Neural progenitor cell (in vitro differentiated cells): ENCODE measurements at places on chromosomes 11 and 22. TPM values are rescaled to one million over a fixed set of nuclear protein-coding genes. Genes with fewer than 3 reads are reported as not detected.
A peak's percentile ranks its signal among the peaks of the same experiment; 100 is the strongest.

GRCh38 chr11:86559311-86559945 lies 113.0 kb downstream of the ME3 start:
- no peaks in the 10 kb centered on the region for H3K4me1 ChIP-seq
- DNase-seq: no peak
- no peak overlapping the region for H3K4me3 ChIP-seq
- no peaks in the 10 kb centered on the region for H3K27me3 ChIP-seq
- no peak overlapping the region for H3K27ac ChIP-seq

Gene PKP3
- 6.5 and 8.5 TPM in 2 replicates for total RNA-seq

DNA sequence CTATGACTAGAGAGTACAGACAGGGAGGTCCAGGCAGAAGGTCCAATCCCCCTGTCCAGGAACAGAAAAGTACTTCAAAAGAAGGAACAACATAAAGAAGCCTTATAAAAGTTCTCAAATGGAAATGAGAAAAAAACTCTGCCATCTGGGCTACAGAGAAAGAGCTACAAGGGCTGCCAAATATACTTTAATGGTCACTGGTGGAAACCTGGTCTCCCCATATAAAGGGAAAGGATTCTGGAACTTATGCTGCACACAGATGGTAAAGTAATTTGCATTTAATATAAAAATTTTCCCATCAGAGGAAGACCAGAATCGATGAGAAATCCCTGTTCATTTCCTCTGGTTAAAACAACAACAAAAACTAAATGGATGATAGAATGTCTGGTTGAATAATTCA lies 119.4 kb upstream of the MTMR2 start:
- no peak overlapping the region for H3K4me3 ChIP-seq
- H3K27ac ChIP-seq: no peak overlapping the region
- no peak for DNase-seq

GRCh38 chr22:39937906-39938305 lies 22.3 kb upstream of the TMA7B start:
- peaks cover 8% of the 10 kb centered on the region for H3K27me3 ChIP-seq
- no peak overlapping the region for H3K4me3 ChIP-seq
- no peak overlapping the region for H3K27ac ChIP-seq
- H3K4me1 ChIP-seq: peaks cover 52% of the 10 kb centered on the region
- DNase-seq: no peak

DNA sequence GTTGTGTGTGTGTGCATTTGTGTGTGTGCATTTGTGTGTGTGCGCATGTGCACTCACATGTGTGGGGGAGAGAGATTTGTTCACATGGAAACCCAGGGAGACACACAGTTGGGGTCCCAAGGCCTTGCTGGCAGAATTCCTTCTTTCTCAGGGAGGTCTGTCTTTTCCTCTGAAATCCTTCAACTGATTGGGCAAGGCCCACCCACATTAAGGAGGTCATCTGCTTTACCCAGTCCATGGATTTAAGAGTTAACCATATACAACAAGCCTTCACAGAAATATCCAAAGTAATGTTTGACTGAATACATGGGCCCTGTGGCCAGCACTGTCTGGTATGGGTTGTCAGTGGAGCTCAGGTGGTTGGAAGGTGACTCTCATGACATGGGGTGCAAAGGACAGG lies 641.4 kb downstream of the BRD1 start:
- no peak overlapping the region for H3K27ac ChIP-seq
- H3K4me1 ChIP-seq: no peaks in the 10 kb centered on the region
- no peak for DNase-seq
- no peaks in the 10 kb centered on the region for H3K36me3 ChIP-seq

DNA sequence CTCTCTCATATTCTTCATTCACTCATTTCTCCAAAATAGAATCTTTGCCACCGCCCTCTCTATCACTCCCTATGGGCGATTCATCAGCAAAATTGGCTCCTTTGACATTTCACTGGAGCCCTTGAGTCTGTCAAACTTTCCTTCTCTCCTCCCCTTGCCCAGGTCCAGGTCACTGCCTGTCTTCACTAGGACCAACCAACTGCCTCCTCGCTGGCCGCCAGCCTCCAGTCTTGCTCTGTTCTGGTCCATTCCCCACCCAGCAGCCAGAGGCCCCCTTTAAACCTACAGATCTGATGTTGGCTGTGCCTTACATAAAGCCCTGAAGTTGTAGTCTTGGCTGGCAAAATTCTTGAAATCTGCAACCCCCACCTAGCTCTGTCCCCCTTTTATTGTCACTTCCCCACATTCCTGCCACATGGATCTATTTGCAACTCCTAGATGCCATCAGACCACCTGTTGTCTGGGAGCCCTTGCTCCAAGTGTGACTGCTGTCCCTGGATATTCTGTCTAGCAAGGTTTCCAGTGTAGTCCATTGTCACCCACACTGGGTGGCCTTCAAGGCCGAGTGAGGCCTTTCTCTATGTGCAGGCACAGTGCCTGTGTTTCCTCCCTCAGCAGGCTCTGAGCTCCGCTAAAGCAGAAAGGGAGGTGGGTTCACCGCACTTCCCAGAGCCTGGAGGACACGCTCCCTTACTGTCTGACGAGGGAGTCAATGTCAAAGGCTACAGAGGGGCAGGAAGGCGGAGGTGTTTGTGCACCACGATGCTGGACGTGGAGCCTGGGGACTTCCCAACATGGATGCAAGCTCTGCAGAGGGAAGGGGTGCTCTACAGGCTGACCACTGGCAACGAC lies 25.5 kb downstream of the MYEOV start:
- H3K27me3 ChIP-seq: no peaks in the 10 kb centered on the region
- H3K4me3 ChIP-seq: no peak overlapping the region
- H3K27ac ChIP-seq: no peak overlapping the region
- no peak for DNase-seq

Gene UBQLN3
- total RNA-seq: 0.37 and 0.39 TPM in 2 replicates

DNA sequence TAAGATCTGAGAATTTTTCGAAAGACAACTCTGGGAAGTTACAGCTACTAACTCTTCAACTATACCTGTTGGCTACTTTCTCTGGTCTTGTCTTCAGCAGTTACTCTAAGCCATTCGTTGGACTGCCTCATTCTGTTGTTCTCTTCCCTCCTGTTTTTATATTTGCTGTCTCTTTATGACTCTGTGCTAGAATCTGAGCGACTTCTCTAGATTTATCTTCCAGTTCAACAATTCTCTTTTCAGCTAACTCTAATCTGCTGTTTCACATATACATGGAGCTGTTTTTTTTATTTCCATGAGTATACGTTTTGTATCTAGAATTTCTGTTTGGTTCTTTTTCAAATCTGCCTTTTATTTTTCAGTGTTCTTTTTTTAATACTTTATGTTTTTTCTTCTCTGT lies 127.4 kb upstream of the SORL1-AS1 start:
- peaks cover 9% of the 10 kb centered on the region for H3K36me3 ChIP-seq
- no peaks in the 10 kb centered on the region for H3K27me3 ChIP-seq
- no peak overlapping the region for H3K4me3 ChIP-seq
- DNase-seq: no peak

Gene TPBGL
- total RNA-seq: not detected in 2 replicates

DNA sequence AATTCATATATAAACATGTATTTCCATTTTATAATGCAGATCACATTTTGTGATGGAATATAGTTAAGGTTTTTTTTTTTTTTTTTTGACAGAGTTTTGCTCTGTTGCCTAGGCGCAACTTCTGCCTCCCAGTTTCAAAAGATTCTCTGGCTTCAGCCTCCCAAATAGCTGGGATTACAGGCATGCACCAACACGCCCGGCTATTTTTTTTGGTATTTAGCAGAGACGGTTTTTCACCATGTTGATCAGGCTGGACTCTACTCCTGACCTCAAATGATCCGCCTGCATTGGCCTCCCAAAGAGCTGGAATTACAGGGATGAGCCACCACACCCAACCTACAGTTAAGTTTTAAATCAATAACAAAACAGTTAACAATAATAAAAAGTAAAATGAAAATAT lies 18.8 kb downstream of the XKR3 start:
- H3K4me3 ChIP-seq: no peak overlapping the region
- no peaks in the 10 kb centered on the region for H3K36me3 ChIP-seq
- no peak for DNase-seq
- H3K27me3 ChIP-seq: no peaks in the 10 kb centered on the region
- H3K4me1 ChIP-seq: no peaks in the 10 kb centered on the region

- H3K27me3 ChIP-seq: no peaks in the 10 kb centered on the region
- peaks cover 34% of the 10 kb centered on the region for H3K36me3 ChIP-seq
- H3K4me1 ChIP-seq: no peaks in the 10 kb centered on the region
- no peak overlapping the region for H3K4me3 ChIP-seq
- no peak for DNase-seq
These were observed 20.4 kb downstream of the BIRC2 start for GRCh38 chr11:102367364-102367763.

DNA sequence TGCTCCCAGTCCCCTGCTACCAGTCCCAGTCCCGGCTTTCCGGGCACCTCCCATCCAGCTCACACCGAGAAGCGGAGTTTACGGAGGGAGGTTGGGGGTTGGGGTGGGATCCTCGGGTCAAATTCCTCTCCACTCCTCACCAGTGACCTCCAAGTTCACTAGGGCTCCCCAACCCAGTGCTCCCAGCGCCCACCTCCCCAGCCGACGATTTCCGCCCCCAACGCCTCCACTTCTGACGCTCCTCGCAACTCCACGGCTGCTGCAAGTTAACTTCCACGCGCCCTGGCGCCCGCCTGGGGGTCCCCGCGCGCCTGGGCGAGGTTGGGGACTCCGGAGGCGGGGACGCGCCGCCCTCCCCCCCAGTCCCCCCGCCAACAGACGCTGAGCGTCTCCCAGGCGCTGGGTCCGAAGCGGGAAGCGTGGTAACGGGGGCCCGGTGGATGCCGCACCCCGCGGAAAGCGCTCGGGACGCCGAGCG lies 526 bp downstream of the TPST2 start:
- DNase-seq: peak; percentile 54
- peaks cover 6% of the 10 kb centered on the region for H3K36me3 ChIP-seq
- H3K4me3 ChIP-seq: peak overlapping the region; percentile 100
- no peak overlapping the region for H3K27ac ChIP-seq

Gene INS
- not detected in 2 replicates for total RNA-seq

Gene ACRV1
- 0.47 and 0.56 TPM in 2 replicates for total RNA-seq

DNA sequence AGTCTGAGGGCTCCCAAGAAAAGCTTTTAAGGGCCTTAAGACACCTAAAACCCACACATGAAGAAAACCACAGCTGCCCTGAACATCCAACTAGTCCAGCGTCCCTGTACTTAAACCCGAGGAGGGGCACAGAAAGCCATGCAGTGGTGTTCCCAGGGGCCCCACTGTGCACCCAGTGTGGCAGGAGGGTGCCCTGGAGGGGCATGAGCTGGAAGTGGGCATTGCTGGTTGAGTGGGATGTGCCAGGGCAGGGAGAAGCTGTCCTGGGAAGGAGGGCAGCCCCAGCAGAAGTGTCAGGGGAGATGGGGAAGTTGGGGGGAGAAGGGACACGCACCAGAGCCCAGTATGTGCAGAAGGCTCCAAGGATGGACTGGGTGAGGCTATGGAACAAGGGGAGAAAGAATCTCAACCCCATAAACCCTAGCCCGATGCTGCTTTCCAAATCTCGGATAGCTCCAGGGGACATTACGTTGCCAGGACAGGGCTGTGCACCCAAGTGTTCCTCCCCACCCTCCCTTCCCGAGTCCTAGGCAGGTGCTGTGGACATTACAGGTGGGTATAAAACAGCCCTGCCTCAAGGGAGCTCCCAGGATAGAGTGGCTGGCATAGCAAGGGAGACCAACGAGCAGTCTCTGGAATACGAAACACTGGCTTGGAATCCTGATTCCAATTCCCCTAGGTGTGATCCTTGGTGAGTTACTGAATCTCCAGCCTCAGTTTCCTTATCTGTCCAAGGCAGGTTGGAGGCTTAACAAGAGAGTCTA lies 44.2 kb downstream of the SHANK2 start:
- no peak overlapping the region for H3K4me3 ChIP-seq
- H3K36me3 ChIP-seq: no peaks in the 10 kb centered on the region
- H3K27ac ChIP-seq: no peak overlapping the region
- DNase-seq: no peak
- H3K4me1 ChIP-seq: peaks cover 13% of the 10 kb centered on the region

GRCh38 chr11:73396251-73396930 lies 20.2 kb downstream of the RELT start:
- H3K36me3 ChIP-seq: no peaks in the 10 kb centered on the region
- no peak for DNase-seq
- H3K4me3 ChIP-seq: no peak overlapping the region
- H3K27ac ChIP-seq: no peak overlapping the region
- no peaks in the 10 kb centered on the region for H3K27me3 ChIP-seq

DNA sequence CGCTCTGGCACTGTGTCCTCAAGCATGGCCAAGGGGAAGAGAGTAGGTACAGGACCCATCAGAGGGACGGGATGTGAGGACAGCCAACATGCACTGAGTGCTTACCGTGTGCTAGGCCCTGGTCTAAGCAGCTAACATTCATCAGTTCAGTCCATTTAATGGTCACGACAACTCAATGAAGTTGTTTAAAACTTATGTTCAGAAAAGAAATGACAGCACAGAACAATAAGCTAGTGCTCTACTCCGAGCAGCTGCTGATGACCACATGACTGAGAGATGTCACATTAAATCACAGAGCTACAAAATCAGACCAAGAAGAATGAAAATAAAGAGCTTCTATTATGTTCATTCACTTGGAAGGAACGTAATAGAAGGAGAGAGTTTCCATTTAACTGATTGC lies 26.3 kb downstream of the PRDM10 start:
- no peaks in the 10 kb centered on the region for H3K36me3 ChIP-seq
- no peak overlapping the region for H3K27ac ChIP-seq
- no peaks in the 10 kb centered on the region for H3K27me3 ChIP-seq
- peaks cover 11% of the 10 kb centered on the region for H3K4me1 ChIP-seq
- DNase-seq: no peak

DNA sequence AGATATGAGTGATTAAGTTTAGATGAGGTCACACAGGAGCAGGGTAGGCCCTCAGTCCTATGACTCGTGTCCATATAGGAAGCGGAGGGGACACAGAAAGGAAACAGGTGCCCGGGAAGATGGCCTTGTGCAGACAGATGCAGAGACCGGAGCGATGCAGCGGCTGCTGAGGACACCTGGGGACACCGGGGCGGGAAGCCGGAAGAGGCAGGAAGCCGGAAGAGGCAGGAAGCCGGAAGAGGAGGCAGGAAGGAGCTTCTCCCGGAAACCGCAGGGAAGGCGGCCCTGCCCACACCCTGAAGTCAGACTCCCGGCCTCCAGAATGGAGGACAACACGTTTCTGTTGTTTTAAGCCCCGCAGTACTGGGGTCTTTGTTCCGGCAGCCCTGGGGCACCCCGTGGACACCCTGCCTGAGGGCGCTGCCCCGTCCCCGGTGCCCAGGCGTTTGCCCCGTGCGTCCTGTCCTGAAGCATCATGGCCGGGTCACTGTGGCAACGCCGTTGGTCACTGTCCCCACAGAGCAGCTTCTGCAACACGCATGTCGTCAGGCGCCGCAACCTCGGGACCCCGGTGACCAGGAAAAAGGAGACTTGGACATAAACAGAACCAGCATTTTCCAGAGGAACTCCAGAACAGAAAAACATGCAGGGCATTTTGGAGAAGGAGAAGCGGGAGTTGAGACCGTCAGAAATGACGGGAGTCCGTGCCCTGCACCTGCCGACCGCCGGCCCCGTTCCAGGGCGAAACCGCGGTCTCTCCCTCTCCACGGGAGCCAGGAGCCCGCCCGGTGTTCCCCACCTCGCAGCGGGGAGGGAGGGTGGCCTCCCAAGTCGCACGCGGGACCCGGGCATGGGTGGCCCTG lies 103.4 kb downstream of the BRD1 start:
- DNase-seq: no peak
- no peaks in the 10 kb centered on the region for H3K36me3 ChIP-seq
- H3K27ac ChIP-seq: no peak overlapping the region
- H3K4me3 ChIP-seq: peak overlapping the region; percentile 43
